ENCODE measurements at places on chromosomes 11 and 22.

DNA sequence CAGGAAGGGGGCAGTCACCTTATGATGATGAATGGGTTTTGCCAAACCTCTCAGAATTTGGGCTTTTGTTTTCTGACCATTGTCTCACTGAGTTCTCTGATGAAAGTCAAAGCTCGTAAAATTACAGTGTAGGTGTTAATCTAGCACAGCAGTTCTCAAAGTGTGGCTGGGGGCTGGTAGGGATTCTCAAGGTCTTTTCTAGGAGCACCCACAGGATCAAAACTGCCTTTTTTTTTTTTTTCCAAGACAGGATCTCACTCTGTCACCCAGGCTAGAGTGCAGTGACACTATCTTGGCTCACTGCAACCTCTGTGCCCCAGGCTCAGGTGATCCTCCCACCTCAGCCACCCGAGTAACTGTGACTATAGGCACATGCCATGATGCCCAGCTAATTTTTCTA lies 66.1 kb downstream of the C22orf31 start:
- no peak for DNase-seq

DNA sequence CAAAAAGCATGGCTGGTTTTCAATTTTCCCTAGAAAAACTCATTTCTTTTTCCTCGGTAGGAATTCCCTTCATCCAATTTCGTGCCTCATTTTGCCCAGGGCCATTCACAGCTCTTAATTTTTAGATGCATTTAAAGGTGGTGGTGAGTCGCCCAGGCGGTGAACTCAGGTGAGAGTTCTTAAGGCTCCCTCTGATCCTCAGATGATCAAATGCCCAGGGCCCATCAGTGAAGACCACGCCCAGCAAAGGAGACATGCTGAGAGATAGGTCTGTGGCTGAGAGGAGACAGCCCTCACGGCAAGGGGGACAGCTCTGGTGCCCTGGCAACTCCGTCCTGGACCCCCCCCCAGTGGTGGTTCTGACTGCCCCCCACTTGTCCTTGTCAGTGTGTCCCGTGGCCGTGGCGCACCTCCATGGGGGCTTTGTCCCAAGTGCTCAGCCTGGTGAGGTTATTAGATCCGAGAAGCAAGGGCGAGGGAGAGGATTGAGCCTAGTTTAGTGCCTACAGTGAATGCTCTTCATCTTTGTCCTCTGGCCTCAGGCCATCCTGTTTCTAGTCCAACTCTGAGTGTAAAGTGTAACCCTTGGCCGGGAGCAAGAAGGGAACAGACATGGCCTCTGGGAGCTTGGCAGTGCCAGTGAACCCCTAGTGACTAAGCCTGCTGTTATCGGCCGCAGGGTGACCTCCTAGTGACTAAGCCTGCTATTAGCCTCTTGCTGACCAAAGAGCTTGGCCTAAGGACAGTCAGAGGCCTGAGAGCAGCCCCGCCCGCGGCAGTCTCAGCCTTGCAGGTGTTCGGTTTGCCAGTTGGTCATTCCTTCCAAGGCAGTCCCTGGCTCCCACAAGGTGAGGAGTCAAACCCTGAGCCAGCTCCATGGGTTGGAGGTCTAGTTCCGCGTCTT lies 83.5 kb downstream of the CTTN start:
- peak; percentile 22 for DNase-seq

- peak; percentile 79 for DNase-seq
These were observed 51.1 kb upstream of the BLID start for GRCh38 chr11:122167100-122167499.

DNA sequence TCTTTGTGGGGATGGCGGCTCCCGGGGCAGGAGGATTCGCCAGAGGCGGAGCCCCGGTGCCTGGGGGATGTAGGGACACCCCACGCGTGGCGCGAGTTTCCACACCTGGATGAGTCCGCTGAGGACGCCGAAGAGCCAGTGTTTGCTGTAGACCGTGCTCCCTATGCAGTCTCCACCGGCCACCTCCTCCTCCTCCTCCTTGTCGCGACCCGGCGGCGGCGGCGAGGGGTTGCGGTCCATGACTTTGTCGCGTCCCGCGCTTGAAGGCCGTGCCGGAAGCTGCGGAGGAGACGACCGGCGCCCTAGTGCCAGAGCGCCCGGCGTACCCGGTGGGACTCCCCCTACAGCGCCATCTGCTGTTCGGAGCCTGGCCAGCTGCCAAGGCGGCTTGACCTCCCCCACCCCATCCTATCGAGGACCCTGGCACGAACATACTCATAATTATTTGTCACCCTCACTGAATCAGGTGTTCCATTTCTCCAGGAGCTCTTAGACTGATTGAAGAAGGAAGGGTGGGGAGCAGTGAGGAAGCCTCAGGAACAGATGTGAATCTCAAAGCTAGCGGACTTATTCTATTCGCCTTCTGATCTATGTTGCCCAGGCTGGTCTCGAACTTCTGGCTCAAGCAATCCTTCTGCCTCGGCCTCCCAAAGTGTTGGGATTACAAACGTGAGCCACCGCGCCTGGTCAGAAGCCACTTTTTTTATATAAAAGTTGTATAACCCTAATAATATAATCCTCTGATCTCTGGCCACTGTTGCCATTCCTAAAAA lies at the start of gene SAAL1:
Gene SAAL1, minus strand, starts transcription at position 281 of the 773 bp plus-strand sequence. Its CDS starts 41 bp downstream, at position 240.
- peak; percentile 70 for DNase-seq

- no peak for DNase-seq
These were observed 35.1 kb upstream of the ASPHD2 start for GRCh38 chr22:26393929-26394328.

GRCh38 chr22:33220476-33221080 lies 162.4 kb upstream of the SYN3 start:
- no peak for DNase-seq

DNA sequence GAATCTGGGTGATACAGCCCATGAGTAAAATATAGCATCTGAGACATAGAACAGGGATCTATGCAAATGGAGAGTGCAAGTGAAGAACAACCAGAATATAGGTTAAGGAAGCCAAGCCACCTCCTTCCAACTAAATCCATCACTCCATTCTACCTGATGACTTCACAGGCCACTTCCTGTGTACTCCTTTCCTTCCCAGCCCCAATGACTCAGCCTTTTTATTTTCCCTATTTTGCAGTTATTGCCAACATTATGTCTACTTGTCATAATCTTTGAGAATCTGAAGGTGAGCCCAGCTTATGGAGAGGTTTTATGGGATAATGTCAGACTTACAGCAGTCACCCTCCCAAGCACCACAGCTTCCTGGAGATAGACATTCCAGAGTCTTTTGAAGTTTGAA lies 1.4 kb upstream of the OR52M1 start:
- DNase-seq: peak; percentile 16

- DNase-seq: no peak
These were observed 8.7 kb downstream of the GRK2 start for GRCh38 chr11:67274768-67275605.

- peak; percentile 95 for DNase-seq
These were observed 9.6 kb upstream of the UCP3 start for GRCh38 chr11:74018331-74019005.

All from iris pigment epithelial cell (primary cell).